ENCODE measurements at places on chromosomes 13 and 19. TPM values are rescaled to one million over a fixed set of nuclear protein-coding genes. Genes with fewer than 3 reads are reported as not detected.

Gene CEACAM19
- 38.2 TPM for polyA plus RNA-seq

Gene USP12
- 7.5 TPM for polyA plus RNA-seq

Gene TFPT
- 11.4 TPM for polyA plus RNA-seq

Gene PDE4C
- 0.77 TPM for polyA plus RNA-seq

Gene FUT1
- 1.9 TPM for polyA plus RNA-seq

Gene S1PR4
- polyA plus RNA-seq = 1.6 TPM

Gene NCAN
- polyA plus RNA-seq = not detected

Gene CEACAM21
- 1.2 TPM for polyA plus RNA-seq

Gene CBLC
- polyA plus RNA-seq = not detected

Measured in adrenal gland (tissue), 19 donors.